NCI-H2081 (cell line): ENCODE measurements at places on chromosomes 4 and X.

DNA sequence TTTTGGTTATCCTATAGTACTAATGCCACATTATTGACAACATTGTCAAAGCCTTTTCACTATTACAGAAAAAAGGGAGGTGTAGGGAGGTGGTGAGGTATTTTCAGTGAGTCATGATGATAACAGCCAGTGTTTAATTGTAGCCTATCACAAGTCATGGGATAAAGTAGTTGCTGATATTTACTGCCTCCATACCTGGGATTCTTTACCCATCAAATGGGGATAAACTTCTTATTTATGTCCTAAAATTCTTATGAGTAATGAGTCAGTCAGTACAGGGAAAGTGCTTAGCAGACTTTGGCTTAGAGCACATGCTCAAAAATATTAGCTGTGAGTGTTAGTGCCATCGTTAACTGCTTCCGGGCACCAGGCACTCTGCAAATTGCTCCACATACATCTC is 25.7 kb downstream of the ADGRG2 start:
- no peak for DNase-seq

DNA sequence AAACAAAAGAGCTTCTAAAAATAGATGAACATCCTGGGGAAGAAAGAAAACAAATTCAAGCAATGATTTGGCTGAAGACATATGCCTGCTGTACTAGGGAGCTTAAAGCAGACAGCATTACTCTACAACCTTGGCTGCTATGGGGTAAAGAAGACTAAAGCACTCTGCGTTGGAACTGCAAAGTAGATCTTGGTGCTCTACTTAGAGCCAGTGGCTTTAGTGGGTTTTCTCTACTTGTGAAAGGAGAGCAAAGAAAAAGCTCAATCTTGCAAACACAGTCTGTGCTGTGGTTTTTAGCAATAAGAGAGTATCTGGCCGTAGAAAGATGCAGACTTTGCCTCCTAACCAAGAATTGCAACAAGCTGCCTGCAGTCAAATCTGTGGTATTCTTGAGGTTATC is 334.7 kb upstream of the NDST3 start:
- no peak for DNase-seq

GRCh38 chr4:182978152-182978827 is 61.1 kb upstream of the DCTD start:
- DNase-seq = no peak

- no peak for DNase-seq
Measured at GRCh38 chr4:38086151-38086848, 126.1 kb downstream of the PTTG2 start.

DNA sequence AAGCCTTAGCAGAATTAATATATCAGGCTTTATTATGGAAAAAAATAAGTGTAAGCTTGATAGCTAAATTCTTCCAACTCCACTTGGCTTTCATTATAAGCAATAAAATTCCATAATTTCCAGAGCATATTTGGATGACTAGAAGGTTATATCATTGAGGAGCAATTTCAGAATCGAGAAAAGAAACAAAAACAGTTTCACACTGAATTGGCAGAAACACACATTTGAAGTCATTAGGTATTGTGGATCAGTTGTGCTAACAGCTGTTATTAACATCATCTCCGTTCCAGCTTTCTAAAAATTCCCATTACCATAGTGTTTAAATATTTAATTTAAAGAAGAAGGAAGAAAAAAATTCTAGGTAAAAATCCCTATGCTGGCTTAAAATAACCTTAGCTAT is 92.6 kb downstream of the ANTXR2 start:
- no peak for DNase-seq

GRCh38 chr4:48943387-48943786 is 36.8 kb upstream of the OCIAD2 start:
- peak; percentile 21 for DNase-seq

- no peak for DNase-seq
Measured at GRCh38 chrX:134020910-134021309, 35.5 kb upstream of the GPC3 start.

GRCh38 chrX:9681422-9681821 is 84.2 kb downstream of the GPR143 start:
- no peak for DNase-seq

DNA sequence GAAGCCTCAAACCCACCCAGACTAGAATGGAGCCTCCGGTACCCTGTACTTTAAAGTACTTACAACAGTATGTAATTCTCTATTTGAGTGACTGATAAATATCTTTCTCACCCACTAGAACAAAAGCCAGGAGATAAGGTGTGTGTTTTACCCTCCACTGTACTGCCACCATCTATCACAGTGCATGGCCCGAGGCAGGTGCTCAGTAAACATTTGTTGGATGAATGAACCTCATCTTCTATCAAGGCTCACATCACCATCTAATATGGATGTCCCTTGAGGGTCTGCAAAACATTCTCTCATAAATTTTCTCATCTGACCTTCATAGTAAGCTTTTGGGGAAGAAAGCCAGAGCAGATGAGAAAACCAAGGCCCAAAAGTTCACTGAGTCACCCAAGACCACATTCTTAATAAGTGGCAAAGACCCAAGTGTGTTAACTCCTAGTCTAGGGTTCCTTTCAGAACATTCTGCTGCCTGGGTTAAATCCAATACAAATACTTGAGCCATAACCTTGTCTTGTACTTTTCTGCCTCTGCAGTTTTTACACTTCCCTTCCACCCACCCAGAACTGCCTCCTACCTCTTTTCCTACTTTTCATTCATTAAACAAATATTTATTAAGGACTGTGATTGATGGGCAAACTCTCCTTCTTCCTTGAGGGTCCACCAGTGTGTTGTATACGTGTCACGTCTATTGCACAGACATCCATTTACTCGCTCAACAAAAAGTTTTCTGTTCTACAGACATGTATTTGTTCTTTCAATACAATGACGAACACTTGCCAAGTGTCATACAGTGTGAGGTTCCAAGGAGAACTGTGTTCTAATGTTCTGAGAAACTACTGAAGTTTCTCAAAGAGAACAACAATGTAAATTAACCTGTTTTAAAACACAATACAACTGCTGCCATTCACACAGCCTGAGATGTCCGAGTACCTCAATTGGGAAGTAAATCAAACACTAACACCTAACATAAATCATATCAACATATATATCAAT is 35.7 kb downstream of the APBB2 start:
- no peak for DNase-seq

- DNase-seq = no peak
Measured at GRCh38 chr4:105641845-105642244, 66.6 kb downstream of the INTS12 start.
